Right ventricle myocardium superior (tissue), 1 donor: ENCODE measurements at places on chromosomes 4 and X. TPM values are rescaled to one million over a fixed set of nuclear protein-coding genes. Genes with fewer than 3 reads are reported as not detected.

Gene RAB9A
- total RNA-seq = 22.6 TPM

Gene RNF150
- 53.3 TPM for total RNA-seq

Gene IGFBP7
- 769 TPM for total RNA-seq

Gene TMEM271
- total RNA-seq = not detected

Gene ERVMER34-1
- 4.5 TPM for total RNA-seq

Gene JCHAIN
- total RNA-seq = 4.4 TPM

Gene IL13RA1
- total RNA-seq = 16.8 TPM

Gene HMX1
- total RNA-seq = not detected

Gene HTR2C
- not detected for total RNA-seq

Gene F11
- total RNA-seq = 0.40 TPM

Gene VCX3B
- not detected for total RNA-seq

Gene FGF13
- total RNA-seq = 0.43 TPM

Gene NHSL2
- total RNA-seq = 4.7 TPM

Gene GABRA4
- 5.9 TPM for total RNA-seq

Gene SLITRK2
- 0.27 TPM for total RNA-seq

Gene SSX2B
- total RNA-seq = not detected

Gene MFAP3L
- 3.6 TPM for total RNA-seq

Gene GSX2
- total RNA-seq = not detected

Gene FGFBP1
- not detected for total RNA-seq

Gene RPS6KA6
- total RNA-seq = 0.54 TPM

Gene MAGEB16
- total RNA-seq = not detected

Gene GPR173
- 0.67 TPM for total RNA-seq

Gene DIPK2B
- 17.8 TPM for total RNA-seq

Gene GRIA3
- total RNA-seq = 0.54 TPM

Gene TRIM2
- 15.3 TPM for total RNA-seq

Gene CENPE
- total RNA-seq = 0.40 TPM

Gene GCNA
- total RNA-seq = 2.2 TPM

Gene GAGE13
- total RNA-seq = not detected

Gene SULT1B1
- total RNA-seq = 0.89 TPM

Gene RAB9B
- total RNA-seq = 28.0 TPM
